ENCODE measurements at places on chromosomes 7 and 10. TPM values are rescaled to one million over a fixed set of nuclear protein-coding genes. Genes with fewer than 3 reads are reported as not detected.
A peak's percentile ranks its signal among the peaks of the same experiment; 100 is the strongest.

Gene ANKRD30A
- not detected for polyA plus RNA-seq

Gene LRIT1
- not detected for polyA plus RNA-seq

Gene DKK1
- polyA plus RNA-seq, result 123 TPM

Gene GDF2
- not detected for polyA plus RNA-seq

Gene DGKI
- not detected for polyA plus RNA-seq

Gene CCDC136
- polyA plus RNA-seq, result 0.38 TPM

Gene OPN1SW
- polyA plus RNA-seq, result not detected

Gene UPK3B
- polyA plus RNA-seq, result not detected

Gene AGR3
- not detected for polyA plus RNA-seq

Gene H2BK1
- polyA plus RNA-seq, result not detected

Gene LIPJ
- polyA plus RNA-seq, result not detected

Gene HOXA11
- polyA plus RNA-seq, result 0.04 TPM

Gene MALRD1
- 5.7 TPM for polyA plus RNA-seq

Gene FAM221A
- 0.08 TPM for polyA plus RNA-seq

Gene NRF1
- 9.3 TPM for polyA plus RNA-seq

Gene MKRN1
- 27.5 TPM for polyA plus RNA-seq

DNA sequence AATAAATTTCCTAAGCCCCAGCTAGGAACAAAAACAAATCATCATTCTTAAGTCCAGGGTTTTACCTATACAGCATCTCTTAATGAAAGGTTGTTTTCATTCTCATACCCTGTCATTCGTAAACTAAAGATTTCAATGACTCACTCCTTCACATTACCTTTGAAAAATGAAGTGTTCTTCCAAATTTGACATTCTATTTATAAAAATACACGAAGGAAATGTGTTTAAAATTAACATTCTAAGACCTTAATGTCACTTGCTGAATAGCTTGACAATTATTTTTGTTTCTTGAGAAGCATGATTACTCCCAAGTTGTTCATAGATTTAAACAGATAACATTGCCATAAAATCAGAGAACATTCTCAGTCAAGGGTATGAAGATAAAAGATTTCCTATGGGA lies 1188.3 kb upstream of the SORCS1 start:
- no peak for DNase-seq

GRCh38 chr10:15267496-15267895 lies 99.0 kb upstream of the NMT2 start:
- DNase-seq, result no peak

DNA sequence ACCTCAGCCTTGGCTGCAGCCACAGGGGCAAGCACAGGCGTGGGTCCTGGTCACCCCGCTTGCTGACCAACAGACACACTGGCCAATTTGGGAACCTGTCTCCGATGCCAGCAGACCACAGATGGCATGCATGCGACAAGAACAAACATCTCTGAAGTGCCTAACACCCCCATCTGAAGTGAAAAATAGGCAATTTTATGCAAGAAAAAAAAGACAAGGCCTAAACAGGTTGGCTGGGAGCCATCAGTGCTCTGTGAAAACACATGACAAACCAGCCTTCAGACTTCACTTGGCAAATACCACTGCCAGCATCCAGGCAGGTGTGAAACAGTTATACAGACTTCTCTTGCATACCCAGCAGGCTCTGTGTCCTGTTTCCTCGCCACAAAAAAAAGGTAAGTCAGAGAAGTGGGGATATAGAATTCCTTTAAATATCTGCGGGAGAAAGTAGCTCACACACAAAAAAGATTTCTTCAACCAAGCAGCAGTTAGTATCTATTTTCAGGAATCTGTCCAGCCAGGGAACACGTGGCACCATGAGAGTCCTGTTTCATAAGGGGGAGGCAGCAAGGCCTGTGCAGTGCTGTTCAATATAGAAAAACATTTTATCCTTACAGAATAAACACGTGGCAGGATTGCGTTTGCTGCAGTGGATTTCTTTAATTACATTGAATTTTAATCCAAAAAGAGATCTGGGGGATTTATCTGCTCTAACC lies 293.4 kb upstream of the MKLN1 start:
- DNase-seq, result no peak

- no peak for DNase-seq
Measured at GRCh38 chr7:127581716-127582115, 3.7 kb downstream of the GCC1 start.

DNA sequence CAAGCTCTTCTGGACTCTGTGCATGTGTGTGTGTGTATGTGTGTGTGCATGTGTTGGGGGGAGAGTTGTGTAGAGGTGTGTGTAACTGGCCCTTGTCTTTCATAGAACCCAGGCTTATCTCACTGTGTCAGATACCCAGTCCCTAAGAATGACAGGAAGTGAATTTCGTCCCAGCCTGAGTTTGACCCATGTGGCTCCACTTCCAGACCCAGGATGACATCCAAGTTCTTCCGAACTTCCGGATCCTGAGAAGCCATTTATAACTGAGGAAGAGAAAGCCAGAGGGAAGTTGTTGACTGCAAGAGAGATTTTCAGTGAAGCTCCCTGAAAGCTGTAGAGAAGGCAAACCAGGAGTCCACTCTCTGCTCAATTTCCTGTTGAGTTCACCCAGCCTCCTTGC lies 53.2 kb downstream of the ADRB1 start:
- no peak for DNase-seq

DNA sequence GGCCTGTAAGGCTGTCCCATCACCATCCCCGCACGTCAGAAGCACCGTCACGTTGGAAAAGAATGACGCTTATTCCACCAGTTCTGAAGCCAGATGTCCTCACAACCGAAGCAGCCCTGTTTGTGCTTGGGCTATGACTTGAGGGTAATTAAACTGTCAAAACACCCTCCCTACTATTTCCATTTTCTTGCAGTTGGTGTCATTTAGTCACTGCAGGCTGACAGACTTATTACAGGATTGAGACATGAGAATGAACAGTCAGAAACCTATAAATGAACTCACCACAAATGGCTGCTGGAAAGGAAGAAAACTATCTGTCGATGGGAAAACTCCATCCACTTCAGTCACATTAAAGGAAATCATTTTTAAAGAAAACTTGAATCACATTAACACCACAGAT lies 85.3 kb downstream of the VOPP1 start:
- no peak for DNase-seq

GRCh38 chr7:54678763-54679489 lies 80.1 kb downstream of the SEC61G start:
- DNase-seq, result no peak

- peak; percentile 20 for DNase-seq
Measured at GRCh38 chr7:140059273-140060242, 3.2 kb downstream of the PARP12 start.

- no peak for DNase-seq
Measured at GRCh38 chr7:111384065-111384891, 178.0 kb downstream of the IMMP2L start.

- no peak for DNase-seq
Measured at GRCh38 chr7:991729-992656, 9.0 kb downstream of the CYP2W1 start.

DNA sequence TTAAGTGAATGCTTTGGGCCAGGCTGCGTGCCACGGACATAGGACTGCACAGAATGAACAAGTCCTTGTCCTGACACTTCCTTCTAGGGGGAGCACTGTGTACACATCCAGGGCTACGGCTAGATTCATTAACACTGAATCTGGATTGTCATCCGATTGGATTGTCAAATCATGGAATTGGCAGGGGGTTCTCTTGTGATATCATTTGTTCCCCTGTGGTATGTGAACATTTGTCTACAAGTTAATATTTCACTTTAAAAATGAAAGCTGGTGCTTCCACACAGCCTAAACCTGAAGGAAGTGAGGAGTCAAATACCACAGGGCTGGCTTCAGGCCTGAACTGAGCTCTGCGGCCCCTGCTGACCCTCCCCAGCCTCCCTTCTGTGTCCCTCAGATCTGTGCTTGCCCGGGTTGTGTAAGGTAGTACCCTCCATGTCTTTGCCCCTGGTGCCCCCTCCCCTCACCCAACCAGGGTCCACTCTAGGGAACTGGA lies 75.6 kb downstream of the SNX10 start:
- DNase-seq, result no peak

DNA sequence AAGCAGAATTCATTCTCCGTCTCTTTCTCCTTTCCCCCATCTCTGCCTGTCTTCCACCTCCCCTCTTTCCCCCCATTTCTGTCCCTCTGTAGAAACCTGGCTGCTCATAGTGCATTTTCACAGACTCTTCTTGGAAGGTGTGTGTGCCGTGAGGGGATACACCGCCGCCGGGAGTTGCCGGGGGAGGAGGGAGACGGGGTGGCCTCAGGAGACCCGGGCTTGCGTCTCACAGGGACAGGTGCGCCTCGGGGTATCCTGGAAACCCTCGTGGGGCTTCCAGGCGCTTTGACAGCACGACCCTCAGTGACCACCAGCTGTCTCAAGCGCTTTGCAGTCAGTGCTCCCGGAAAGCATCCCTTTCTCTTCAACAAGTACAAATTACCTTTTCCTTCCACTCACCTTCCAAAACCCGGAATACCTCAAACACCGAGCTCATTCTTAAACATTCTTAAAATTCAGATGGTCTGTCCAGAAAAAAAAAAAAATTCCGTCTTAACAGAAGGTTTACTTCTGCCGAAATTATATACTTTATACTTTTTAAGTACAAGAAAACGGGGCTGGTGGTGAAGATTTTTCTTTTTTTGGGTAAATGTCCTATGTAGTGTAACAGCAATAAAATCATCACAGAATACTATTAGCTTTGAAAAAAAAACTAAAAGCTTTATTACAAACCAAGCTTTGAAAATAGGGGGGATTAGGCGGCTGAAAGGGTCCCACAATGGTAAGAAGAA lies 8.2 kb downstream of the EMX2 start:
- no peak for DNase-seq

- DNase-seq, result no peak
Measured at GRCh38 chr7:45648671-45648995, 74.5 kb downstream of the ADCY1 start.

DNA sequence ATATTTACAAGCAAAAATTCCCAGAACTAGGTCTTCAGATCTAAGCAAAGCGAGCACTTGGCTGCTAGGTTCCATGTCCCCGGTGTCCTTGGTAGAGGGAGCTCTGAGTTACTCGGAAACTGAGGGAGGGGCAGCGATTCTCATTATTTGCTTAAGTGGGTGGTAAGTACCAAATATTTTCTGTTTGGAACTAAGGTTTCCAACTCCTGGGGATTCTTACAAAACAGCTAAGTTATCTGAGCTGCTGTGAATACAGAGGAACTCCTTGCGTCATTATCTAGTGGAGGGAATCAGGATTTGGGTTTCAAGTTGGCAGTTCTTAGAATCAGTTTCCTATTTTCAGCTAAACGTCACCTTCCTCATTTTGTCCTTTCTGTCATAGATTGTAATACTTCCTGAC lies 76.8 kb upstream of the IKZF1 start:
- DNase-seq, result no peak

DNA sequence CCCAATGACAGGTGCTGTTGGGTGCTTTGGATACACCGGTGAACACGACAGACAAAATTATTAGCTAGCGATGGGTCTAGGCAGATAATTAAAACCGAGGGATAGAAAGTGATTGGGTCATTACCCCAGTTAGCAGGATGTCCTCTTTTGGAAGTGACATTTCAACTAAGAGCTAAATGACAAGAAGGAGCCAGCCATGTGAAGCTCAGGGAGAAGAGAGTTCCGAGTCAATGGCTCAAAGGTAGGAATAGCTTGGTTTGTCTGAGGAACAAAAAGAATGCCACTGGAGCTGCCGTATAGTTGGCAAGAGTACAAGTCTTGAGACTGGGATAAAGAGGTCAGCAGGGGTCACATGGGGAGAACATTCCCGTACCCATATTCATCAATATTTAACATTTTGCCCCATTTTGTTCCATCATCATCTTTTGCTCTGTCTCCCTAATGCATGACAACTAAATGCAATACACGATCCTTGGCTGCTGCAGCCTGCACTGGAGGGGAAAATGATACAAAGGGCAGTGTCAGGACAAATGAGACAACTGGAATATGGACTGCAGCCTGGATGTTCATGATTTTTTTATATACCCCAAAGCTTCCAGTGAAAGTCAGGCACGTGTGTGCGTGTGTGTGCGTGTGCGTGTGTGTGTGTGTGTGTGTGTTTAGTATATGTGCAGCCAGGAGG lies 115.7 kb downstream of the ICA1 start:
- no peak for DNase-seq

DNA sequence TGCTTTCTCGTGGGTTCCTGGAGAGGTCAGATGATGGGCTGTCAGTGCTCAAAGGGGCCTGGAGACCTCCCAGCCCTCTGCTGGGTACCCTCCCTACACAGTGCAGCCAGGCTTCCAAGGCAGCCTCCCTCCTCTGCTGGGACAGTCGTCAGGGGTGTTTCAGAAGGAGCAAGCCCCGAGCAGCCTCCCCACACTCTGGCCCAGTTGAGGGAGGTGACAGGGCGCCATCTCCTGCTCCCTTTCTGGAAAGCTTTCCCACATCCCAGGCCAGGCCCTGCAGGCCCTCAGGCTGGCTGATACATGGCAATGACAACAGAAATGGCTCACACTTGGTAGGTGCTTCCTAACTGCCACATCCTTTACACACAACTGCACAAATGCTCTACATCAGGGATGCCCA lies 32.1 kb downstream of the KCNMA1 start:
- no peak for DNase-seq

DNA sequence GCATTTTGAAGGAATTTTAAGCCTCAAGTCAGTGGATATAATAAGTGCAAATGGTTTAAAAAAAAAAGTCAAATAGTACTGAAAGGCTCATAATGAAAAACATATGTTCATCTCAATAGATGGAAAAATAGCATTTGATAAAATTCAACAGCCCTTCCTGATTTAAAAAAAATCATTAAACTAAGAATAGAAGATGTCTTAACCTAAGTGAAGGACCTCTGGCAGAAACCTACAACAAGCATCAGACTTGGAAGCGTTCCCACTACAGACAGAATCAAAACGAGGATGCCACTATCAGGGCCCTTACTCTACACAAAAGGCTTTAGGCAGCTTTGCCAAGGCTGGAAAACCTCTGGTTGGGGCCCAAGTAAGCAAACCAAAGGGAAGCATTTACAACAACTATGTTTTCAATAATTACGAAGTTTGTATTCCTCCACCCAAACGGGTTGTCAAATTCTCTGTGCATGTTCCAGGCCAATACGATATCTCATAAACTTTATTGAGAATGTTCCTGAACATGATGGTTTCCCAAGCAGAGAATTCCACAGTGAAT lies 45.1 kb downstream of the CYTH3 start:
- DNase-seq, result no peak

- DNase-seq, result no peak
Measured at GRCh38 chr7:100951172-100951571, 1.8 kb downstream of the MUC3A start.

DNA sequence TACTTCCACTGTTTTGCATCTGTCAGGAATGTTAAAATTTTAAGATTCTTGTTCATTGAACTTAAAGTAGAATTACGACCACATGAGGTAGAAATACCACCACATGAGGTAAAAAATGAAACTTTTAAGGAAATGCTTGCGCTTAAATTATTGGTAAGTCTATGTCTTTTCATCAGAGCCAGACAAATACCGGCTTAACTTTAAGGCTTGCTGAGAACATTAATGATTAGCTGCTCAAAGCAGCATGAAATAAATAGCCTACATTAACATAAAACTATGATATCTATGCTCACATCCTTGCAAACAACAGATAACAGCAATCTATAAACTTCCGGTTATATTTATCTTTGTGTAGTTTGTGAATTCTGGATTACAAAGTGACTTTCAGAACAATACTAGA lies 26.9 kb upstream of the SCIN start:
- DNase-seq, result no peak

- DNase-seq, result no peak
Measured at GRCh38 chr7:30988351-30989005, 24.7 kb downstream of the GHRHR start.

Data from HepG2 (cell line).